ENCODE measurements at places on chromosomes 6 and 20.

- no peak for DNase-seq
These were observed 20.2 kb upstream of the TNFAIP3 start for GRCh38 chr6:137846772-137847313.

GRCh38 chr6:166520905-166521834 lies 65.3 kb downstream of the RAMACL start:
- no peak for DNase-seq

- DNase-seq, result no peak
These were observed 4.0 kb upstream of the SCUBE3 start for GRCh38 chr6:35209622-35210247.

- no peak for DNase-seq
These were observed 724 bp downstream of the CDKN1A start for GRCh38 chr6:36679043-36679833.

- no peak for DNase-seq
These were observed 21.7 kb upstream of the NOL4L start for GRCh38 chr20:32606790-32607189.

DNA sequence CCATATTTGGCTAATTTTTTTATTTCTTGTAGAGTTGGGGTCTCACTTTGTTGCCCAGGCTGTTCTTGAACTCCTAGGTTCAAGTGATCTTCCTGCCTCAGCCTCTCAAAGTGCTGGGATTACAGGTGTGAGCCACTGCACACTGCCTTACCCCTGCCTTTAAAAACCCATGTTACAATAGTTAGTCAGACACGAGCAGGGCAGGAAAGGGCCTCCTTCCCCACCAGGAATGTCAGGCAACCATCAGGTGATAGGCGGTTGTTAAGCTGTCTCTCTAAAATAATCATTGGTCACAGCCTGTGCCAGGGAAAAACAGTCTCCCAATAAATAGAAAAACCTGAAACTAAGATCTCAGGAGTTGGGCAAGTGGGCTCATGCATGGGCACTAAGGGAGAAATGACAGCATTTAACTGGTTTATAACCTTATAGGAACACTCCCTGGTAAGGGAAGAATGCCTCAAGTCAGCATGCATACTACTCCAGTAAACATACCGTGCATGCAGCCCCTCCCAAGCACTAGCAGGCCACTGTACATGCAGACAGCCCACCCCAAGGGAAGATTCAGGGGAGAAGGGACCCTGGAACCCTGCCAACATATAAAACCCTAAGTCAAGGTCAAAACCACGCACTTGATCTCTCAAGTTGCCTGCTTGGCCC lies 8.4 kb downstream of the OR2H2 start:
- DNase-seq, result no peak

DNA sequence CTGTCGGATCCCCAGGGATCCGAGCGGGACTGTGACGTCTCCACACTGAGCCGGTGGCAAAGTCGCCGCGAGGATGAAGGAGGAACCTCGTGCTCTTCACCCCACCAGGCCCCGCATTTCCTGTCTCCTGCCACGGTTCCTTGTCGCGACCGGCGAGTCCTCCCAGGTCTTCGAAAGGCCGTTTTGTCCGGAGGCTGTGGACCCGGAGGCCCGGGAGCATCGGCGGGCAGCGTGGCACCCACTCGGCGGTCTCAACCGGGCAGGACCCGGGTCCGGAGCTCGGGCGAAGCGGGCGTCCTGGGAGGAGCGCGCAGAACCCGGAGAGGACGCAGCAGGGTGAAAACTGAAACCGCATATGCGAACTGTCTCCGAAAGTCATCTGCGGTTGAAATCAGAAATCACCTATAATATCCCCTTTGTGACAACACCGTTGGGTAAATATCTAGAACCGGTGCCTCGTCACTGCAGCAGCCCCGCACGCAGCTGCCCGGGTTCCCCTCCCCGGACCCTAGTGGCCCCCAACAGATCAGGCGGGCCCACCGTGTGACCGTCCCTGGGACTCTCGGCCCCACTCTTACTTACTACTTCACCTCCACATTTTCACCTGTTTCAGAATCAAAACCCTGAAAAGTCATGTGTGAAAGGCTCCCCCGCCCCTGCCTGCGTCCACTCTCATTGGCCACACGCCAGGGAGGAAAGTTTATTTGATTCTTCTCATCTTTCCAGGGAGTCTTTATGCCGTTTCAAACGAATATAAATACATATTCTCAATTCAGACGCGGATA lies 3.1 kb upstream of the ULBP2 start:
- DNase-seq, result no peak

- peak; percentile 65 for DNase-seq
These were observed 109.1 kb downstream of the LY86 start for GRCh38 chr6:6697620-6698019.

Measured in Jurkat, Clone E6-1 (cell line).